ENCODE measurements at places on chromosomes 6 and 20.

- no peak for DNase-seq
Measured at GRCh38 chr6:110341663-110342596, 16.2 kb downstream of the METTL24 start.

DNA sequence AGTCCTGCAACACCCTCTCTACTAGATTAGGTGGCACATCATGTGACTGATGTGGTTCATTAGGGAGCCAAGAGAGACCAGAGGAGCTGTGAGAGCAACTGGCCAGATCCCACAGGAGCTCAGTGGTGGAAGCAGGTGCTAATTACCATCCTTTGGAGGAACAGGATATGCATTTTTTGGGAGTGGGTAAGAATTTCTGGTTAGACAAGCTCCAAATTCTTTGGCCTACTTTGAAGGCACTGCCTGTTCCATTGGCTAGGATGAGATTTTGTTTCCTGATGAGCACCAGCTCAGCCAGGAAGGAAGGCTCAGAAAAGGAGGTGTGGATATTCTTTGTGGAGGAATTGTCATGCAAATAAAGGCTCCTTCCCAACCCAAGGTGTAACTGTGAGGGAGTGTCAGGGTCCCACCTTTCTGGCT is 130.3 kb upstream of the BMP2 start:
- DNase-seq, result no peak

- no peak for DNase-seq
Measured at GRCh38 chr20:45329497-45330319, 18.5 kb downstream of the SDC4 start.

DNA sequence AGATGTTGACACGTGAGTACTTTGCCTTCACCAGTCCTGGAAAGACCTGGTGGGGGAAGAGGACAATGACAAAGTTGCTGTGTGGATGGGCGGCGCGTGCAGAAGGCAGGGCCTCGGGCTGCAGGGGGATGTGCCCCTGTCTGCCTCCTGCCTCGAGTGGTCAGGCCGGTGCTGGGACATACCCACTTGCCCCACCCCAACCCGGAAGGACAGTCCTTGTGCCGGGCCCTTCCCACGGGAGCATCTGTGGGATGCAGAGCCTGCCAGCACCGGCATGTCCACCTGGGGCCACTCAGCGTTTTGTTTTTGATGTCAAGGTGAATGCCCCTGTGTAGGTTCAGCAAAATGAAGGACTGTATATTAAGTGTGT is 60.5 kb upstream of the BHLHE23 start:
- DNase-seq, result no peak
